ENCODE measurements at places on chromosomes 1 and 21. TPM values are rescaled to one million over a fixed set of nuclear protein-coding genes. Genes with fewer than 3 reads are reported as not detected.

The RORC gene
- 11.8 TPM for total RNA-seq

DNA sequence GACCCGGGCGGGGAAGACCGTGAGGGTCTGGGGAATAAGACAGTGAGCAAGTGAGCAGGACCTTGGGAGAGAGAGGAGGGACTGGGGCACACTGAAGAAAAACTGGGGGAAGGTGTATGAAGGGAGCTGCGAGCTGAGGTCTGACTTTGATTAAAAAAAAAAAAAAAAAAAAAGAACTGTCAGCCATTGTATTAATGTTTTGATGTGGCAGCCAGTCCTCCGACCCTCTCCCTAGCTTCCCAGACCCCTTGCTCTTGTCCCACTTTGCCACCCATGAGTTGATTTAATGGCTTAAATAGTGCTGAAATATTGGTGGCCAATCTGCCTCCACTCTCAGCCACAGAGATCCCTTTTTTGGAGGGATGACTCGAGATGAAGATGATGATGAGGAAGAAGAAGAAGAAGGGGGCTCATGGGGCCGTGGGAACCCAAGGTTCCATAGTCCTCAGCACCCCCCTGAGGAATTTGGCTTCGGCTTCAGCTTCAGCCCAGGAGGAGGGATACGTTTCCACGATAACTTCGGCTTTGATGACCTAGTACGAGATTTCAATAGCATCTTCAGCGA is 652 bp downstream of the HAX1 start:
- H3K4me1 ChIP-seq: peaks cover 25% of the 10 kb centered on the region
- no peaks in the 10 kb centered on the region for H3K27me3 ChIP-seq
- no peak for DNase-seq

DNA sequence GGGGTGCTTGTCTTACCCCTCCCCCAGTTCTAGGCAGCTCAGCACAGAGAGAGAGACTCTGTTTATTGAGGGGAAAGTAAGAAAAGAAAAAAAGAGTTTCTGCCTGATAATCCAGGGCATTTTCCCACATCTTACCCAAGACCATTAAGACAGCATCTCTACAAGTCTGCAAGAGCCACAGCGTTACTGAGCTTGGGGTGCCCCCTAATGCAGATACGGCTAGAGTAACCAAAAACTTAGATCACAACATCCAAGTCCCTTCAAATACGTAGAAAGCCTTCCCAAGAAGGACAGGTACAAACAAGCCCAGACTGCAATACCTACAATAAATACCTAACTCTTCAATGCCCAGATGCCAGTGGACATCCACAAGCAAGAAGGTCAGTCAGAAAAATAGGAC is 6.2 kb upstream of the TEX50 start:
- no peak overlapping the region for H3K27ac ChIP-seq
- H3K36me3 ChIP-seq: no peaks in the 10 kb centered on the region
- no peak overlapping the region for H3K4me3 ChIP-seq
- no peaks in the 10 kb centered on the region for H3K4me1 ChIP-seq
- no peak for DNase-seq

GRCh38 chr1:54506594-54506993 is 41.4 kb upstream of the ACOT11 start:
- no peaks in the 10 kb centered on the region for H3K4me1 ChIP-seq
- H3K4me3 ChIP-seq: no peak overlapping the region
- DNase-seq: no peak
- no peak overlapping the region for H3K27ac ChIP-seq
- no peaks in the 10 kb centered on the region for H3K36me3 ChIP-seq
- peaks cover 20% of the 10 kb centered on the region for H3K27me3 ChIP-seq

DNA sequence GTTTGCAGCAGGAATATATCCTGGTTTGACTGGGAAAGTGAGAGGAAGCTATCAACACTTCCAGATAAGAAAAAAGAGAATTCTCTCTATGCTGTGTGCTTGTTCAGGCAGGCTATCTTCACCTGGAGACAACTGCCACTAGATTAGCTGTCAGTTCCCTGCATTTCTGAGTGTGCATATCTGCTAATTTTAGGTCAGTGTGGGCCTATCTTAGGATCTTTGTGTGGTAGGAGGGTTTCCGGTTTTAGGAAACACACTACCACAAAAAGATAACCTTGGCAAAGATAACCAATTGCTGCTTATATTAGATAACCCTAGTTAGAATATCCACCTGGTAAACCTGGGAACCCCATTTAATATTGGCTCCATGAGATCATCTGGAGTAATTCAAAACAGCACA is 22.5 kb upstream of the GBP5 start:
- no peak for DNase-seq
- H3K36me3 ChIP-seq: no peaks in the 10 kb centered on the region
- H3K4me3 ChIP-seq: no peak overlapping the region
- no peak overlapping the region for H3K27ac ChIP-seq
